Activated T-cell treated with anti-CD3 and anti-CD28 coated beads for 24 hours (primary cell): ENCODE measurements at places on chromosomes 12 and 14.
A peak's percentile ranks its signal among the peaks of the same experiment; 100 is the strongest.

DNA sequence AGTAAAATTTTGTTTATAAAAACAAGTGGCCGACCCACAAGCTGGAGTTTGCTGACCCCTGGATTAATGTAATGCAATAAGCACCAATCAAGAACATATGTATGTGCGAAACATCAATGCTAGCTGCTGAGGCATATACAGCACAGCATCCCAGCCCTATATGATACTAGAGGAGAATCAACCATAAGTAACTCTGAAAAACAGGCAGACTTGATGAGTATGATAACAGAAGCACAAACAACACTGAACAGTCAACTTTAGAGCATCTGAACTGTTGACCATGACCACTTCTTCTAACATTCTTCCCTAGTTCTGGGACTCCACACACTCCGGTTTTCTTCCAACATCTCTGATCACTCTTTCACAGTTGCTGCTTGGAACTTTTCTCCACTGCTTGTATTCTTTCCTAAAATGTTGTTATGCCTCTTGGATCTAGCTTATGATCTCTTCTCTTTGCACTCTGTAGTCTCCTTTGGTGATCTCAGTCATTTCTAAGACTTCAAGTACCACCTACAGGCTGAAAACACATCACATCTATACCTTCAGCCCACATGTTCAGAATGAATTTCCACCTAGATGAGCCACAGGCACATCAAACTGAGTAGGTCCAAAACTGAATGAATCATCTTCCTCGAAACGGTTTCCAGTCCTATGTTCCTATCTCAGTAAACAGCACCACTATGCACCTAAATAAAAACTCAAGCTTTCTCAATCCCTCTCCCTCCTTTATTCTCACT lies 57.2 kb downstream of the STXBP6 start:
- no peak for DNase-seq

- no peak for DNase-seq
Observed at GRCh38 chr14:74685921-74686678, 26.8 kb downstream of the AREL1 start.

- no peak for DNase-seq
Observed at GRCh38 chr14:34340025-34340625, 121.9 kb downstream of the SPTSSA start.

DNA sequence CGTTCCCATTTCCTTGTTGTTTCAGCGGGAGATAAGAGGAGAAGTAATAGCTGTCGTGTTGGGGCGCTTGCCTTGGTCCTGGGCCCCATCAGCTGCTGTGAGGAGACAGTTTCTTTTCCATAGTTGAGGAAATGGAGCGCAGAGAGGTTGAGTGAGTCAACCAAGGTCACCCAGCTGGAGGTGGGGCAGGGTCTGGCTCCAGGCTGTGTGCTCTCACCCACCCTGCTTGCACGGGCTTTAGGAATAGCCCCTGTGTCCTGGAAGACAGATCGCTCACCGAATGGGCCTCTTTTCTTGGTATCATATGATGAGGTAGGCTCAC lies 165.7 kb upstream of the RTL1 start:
- no peak for DNase-seq

GRCh38 chr12:10551375-10551774 lies 45.7 kb downstream of the EIF2S3B start:
- no peak for DNase-seq

GRCh38 chr14:94770251-94770749 lies 387 bp upstream of the GSC start:
- no peak for DNase-seq

DNA sequence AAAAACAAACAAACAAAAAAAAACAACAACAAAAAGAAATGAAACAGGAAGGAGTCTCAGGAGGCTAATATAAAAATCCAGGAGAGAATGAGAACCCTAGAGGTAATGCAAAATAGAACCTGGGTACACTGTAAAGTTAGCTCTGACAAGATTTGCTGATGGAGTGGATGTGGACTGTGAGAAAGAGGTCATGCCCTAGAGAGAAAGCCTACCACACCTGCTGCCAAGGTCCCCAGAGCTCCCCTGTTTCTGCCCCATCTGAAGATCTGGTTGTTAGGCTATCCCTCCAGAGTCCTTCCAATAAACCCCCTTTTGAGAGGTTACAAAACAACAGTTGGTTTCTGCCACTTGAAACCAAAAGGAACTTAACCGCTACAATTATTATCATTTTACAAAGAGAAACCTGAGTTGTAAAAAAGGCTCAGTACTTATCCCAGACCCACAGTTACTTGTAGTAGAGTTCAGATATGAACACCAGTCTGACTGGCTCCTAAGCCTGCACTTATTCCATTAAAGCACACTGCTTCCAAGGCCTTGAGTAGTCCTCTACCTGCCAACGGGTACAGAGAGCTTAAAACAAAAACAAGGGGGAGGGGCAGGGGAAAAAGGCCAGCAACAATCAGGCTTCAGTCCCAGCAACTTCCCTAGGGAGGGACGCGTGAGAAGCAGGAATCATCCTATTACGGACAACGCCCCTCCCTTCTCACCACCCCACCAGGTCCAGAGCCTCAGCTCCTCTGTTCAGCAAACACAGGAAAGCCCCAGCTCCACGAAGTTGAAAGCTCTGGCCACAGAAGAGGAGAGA lies 27.7 kb downstream of the PPP1R13B start:
- no peak for DNase-seq

GRCh38 chr12:94080341-94081009 lies 67.9 kb upstream of the PLXNC1 start:
- no peak for DNase-seq

- DNase-seq = no peak
Observed at GRCh38 chr14:68774771-68775613, 17.9 kb downstream of the ZFP36L1 start.

DNA sequence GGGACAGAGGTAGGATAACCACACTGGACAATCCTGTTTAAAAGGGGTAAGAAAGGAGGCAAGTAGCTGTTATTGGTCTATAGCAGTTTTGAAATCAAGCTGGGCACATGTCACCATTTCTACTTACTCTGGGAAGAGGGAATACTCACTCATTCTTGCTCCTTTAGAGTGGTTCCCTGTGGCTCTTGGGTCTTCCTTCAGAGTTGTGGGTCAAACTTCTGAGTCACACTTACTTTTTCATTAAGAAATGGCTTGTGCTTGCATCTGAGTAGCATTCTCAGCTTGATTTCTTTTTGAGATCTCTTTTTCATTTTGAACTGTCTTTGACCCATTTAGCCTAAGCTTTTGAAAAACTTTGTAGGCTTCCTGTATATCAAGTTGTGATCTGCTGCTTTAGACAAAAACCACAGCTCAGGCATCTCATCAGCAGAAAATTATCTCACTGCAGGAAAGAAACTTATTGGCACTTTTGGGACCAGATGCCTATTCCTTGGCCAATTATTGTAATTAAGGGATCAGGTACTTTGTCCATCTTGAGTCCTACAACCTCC lies 122.2 kb downstream of the AEBP2 start:
- DNase-seq = no peak

GRCh38 chr14:61111209-61111665 lies 130.2 kb downstream of the SLC38A6 start:
- no peak for DNase-seq

DNA sequence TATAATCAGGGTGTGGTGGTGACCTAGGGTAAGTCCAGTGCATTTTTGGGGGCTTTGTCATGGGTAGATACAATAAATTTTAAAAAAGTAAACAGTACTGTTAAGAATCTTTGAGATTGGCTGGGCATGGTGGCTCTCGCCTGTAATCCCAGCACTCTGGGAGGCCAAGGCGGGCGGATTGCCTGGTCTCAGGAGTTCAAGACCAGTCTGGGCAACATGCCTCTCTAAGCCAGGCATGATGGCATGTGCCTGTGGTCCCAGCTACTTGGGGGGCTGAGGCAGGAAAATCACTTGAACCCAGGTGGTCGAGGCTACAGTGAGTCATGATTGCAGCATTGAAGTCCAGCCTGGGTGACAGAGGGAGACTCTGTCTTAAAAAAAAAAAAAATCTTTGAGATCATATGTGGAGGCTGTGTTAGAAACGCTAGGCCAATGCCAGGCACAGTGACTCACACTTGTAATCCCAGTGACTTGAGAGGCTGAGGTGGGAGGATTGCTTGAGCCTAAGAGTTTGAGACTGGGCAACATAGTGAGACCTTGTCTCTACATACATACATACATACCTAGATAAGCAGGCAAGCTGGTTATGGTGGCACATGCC lies 67.7 kb downstream of the PRKCH start:
- no peak for DNase-seq

GRCh38 chr14:43901911-43902673 lies 605.0 kb downstream of the FSCB start:
- no peak for DNase-seq

- DNase-seq = no peak
Observed at GRCh38 chr12:50641566-50641965, 122.3 kb upstream of the ATF1 start.

GRCh38 chr12:107990325-107990724 lies 138.8 kb upstream of the WSCD2 start:
- DNase-seq = peak; percentile 4

DNA sequence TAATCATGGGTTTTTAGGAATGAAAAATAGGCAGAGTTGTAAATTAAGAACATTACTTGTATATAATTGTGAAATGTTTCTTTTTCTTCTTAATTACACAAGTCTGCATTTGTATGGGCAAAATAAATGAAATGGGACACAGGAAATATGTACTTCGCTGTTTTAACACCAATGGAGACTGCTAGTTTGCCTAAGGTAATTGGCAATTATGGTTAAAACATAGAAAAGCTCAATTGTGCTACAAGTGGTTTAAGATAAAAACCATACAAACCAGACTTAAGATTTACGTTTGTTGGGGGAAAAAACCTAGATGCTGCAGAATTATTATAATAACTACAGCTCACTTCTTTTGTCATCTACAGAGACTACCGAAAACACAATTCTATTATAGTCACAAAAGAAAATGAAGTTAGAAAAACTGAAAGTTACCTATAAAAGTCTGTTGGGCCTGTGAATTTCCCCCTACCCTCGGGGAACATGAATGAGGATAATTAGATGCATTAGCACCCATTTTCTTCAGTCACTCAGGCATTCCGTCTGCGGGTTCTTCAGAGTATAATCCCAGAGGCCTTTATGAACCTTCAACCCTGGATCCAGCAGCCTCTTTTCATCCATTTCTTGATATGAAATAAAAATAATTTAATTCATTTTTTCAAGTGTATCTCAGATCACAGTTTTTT lies 37.2 kb downstream of the BTBD7 start:
- no peak for DNase-seq

DNA sequence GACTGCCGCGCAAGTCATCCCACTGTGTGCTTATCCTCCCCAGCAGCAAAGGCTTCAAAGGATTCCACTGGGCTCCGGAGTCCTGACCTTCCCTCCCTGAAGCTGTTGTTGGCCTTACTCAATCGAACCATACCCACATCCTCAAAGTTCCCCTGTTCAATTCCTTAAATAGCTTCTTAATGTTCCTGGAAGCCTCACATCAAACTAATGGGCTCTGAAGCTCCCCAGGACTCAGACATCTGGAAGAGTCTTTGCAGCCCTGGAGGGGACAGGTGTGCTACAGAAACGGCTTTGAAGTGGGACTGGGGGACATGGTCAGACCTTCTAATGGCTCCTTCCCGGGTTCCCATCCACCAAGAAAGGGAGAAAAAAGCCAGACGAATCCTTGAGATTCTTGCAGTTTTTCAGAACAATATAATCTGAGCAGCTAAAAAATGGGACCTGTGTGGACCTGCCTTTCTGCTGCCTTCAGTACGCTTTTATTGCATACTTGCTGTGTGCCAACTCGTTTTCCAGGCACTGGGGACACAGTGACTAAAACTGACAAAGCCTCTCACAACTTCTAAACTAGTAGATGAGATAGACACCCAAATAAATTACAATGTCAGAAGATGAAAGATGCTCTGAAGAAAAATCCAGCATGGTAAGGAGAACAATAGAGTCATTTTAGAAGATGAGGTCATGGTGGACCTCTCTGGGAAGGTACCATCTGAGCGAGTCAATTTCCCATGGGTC lies 204.5 kb downstream of the MON2 start:
- no peak for DNase-seq

GRCh38 chr12:38269897-38270296 lies 46.7 kb upstream of the ALG10B start:
- no peak for DNase-seq

DNA sequence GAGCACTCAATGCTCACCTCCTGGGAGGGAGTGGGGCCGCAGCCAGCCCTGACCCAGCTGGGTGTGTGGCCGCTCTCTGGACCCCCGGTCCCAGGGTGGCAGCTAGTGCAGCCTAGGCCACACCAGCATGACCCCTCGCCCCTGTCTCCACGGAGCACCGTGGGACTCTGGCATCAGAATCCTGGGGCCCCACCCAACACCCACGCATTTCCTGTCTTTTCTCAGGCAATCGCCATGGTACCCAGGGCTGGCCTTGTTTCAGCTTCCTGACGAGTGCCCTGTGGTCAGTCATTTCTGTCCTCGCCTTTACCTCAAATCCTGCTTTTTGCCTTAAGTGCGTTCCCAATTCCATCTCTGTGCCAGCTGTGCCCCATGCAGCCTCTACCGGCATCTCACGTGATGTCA lies 15.9 kb downstream of the PACS2 start:
- DNase-seq = no peak

GRCh38 chr14:36717363-36717762 lies 55.7 kb downstream of the PAX9 start:
- DNase-seq = no peak

DNA sequence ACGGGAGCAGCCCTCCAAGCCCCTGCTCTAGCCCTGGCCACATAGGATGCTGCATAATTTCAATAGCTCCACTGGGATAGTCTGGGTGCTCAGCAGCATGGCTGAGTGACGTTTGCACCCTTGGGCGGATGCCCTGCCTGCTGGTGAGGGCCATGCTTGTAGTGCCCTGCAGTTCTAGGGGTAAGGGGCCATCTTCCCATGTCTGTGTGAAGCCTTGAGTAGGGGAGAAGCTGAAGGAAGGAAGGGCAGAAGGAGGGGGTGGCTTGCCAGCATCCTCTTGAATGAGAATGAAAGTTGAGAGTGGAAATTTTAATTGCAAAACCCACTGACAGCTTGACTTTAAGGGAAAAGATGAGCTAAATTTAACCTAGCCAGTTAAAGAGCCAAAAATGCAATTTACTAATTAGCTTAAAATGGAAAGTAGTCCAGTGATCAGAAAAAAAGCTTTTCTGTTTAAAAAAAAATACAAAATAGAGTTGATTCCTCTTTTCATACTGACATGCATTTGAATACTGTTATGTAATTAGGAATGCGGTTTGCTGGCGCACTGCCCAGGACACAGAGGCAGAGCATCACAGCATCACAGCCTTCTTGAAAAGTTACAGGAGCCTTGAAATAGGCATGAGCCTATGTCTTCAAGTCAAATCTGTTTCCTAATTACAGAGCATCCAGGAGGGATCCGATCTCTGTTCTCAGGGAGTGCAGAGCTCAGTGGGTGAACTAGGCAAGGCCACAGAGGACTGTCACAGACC lies 18.5 kb upstream of the EML1 start:
- no peak for DNase-seq

- no peak for DNase-seq
Observed at GRCh38 chr12:2413301-2413700, 360.5 kb downstream of the CACNA1C start.

DNA sequence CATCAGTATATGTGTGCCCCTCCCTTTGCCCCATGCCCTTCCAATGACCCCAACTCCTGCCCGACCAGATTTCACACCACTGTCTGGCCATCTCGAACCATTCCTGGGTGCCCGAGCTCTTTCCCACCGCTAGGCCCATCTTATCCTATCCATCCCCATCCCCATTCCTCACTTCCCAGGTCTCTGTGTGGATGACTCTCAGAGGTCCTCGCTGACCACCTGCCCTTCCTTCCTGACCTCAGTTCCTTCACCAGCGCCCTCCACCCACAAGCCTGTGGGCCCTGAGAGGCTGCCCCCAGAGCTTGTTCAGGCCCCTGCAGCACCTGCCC lies 49.1 kb downstream of the CYP46A1 start:
- DNase-seq = no peak
